ENCODE measurements at places on chromosomes 7 and 10.
A peak's percentile ranks its signal among the peaks of the same experiment; 100 is the strongest.

GRCh38 chr10:59954296-59954695 lies 47.9 kb upstream of the CCDC6 start:
- DNase-seq: no peak

DNA sequence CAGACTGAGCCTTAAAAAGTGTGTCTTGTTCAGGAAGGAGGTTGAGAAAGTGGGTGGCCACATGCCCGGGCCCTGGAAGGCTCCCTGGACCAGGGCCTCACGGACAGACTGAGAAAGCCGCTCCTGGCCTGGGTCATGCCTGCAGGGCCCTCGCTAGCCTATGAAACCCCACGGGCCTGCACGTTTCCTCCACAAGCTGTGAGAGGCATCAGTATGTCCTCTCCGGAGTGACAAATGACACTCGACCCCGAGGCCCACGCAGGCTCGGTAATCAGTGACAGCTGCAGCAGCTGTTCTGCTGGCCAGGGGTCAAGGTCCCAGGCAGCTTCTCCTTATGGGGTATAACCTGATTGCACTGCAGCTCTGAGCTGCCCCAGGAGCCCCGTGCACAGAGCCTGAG lies 47.6 kb downstream of the ASB13 start:
- DNase-seq: no peak

GRCh38 chr7:151059367-151060112 lies at the start of gene SLC4A2:
TSS of gene SLC4A2 (plus strand) at chr7:151059589. CDS start at chr7:151061988, 2,399 bp downstream.
- DNase-seq: peak; percentile 62

DNA sequence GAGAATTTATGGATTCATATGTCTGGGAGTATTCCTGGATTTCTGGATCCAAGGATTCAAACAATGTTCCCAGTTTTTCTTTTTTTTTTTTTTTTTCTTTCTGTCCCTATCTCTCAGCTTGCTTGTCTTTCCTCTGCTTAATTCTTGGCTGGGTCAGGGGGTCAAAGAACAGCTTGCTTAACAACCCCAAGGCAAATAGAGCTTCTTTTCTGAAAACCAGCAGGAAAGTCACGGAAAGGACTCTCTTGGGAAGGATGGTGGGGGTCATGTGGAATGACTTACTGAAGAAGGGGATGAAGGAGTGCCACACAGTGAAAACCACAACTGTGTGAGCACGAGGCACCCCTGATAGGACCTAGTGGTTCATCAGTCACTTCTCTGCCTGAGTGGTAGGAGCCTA lies 36.1 kb downstream of the GRK5 start:
- DNase-seq: no peak

Measured in activated CD4-positive, alpha-beta T cell treated with anti-CD3 and anti-CD28 coated beads, Interleukin-2, amount 50 U/mL, for 1 hour (primary cell).